Fibroblast of lung (primary cell): ENCODE measurements at places on chromosomes 6 and 20.

GRCh38 chr20:32017711-32018251 lies 7.5 kb downstream of the CCM2L start:
- DNase-seq, result no peak

GRCh38 chr6:57177545-57178265 lies 5.6 kb downstream of the BAG2 start:
- no peak for DNase-seq

- DNase-seq, result no peak
Measured at GRCh38 chr20:46634528-46634927, 16.7 kb downstream of the SLC13A3 start.

DNA sequence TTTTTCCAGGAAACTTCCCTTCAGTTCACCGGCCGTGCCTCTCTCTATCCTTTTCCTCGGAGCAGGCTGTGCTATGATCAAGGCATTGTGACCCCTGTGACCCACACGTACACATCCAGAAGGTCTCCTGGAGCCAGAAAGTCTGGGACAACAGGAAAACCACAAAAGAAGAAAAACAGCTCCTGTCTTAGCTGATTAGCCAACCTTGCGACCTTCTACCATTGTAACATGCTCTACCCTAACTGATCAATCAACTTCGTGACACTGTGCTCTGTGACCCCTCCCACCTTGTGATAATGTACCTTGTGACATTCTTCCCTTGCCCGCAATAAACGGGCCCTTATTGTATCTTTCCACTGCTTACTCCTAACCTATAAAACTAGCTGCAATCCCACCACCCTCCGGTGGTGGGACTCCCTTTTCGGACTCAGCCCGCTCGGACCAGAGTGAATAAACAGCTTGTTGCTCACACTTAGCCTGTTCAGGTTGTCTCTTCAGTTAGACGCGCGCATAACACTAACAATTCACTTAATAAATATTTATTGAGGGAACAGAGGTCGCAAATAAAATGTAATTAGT lies 24.2 kb downstream of the ZNF311 start:
- peak; percentile 79 for DNase-seq

- peak; percentile 82 for DNase-seq
Measured at GRCh38 chr6:147651249-147652063, 143.0 kb downstream of the SAMD5 start.

DNA sequence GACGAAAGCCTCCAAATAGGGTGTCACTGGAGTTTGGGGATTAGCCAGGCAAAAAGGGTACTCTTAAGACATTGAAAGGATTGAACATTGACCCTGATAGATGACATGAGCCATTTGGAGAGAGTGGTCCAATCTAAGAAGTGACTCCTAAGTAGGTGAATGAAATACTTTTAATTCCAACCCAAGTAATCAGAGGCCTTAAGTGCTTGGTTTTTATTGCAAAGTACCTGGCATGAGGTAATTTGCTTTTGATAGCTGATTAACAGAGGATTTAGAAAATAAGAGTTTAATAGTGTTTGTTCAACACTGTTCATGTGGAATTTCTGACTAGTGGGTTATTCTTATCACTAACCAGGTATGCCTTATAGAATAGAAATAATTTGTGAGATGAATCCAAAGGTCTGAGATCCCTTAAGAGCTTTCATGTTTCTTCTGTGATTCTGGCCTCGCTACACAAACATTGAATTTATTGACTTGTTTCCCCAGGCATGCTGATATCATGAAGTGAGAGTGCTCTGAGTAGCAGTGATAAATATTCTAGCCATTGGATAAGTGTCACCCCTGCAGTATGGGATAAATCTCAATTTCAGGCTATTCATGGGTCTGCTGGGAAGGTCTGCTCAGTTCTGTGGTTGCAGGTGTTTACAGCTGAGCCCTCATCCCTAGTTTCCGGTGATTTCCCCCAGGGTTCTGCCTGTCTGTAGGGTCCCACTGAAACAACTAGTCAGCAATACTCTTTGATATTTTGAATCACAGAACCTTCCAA lies 6.5 kb downstream of the NCOA7 start:
- no peak for DNase-seq

DNA sequence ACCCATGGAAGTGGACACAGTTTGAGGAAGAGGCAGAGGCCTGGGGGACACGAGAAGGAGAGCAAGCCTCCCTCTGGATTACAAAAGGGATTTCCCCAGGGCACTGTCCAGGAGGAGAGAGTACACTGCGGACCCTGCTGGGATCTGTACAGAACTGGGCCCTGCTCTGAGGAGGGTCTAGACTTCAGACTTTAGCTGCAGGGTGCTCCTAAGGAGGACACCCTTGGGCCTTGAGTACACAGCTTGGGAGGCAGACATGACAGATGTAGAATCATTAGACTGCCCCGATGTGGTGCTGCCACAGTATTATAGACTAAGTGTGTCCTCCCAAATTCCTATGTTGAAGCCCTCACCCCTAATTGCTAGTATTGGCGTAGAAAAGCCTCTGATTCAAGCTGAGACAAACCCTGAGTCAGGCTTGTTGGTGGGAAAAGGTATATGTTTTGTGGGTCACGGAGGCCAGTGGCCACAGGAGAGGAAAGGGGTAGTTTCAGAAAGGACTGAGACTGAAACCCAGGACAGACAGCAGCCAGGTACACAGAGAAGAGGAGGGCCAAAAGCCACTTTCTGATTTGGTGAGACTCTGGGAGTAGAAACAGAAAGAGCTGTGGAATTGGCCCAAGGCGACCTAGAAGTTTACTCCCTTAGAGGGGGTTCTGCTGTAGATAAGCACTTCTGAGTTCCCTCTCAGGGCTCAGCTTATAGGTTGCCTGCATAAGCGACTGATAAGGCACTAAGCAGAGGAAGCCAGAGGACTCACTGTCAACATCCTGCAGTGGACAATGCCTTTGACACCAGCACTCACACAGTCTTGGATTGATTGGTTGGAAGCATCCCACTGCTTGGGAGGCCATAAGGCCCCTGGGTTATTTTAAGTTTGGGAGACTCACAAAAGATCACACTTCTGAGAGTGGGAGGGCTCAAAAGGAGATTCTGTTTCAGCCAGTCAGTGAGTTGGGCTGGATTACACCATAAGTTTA lies 16.5 kb upstream of the SH3BGRL2 start:
- DNase-seq, result no peak

GRCh38 chr6:4078691-4079471 lies at the start of gene FAM217A:
Gene FAM217A, minus strand, starts transcription at chr6:4079137. Its CDS starts 1,723 bp downstream, at chr6:4077414.
- no peak for DNase-seq

DNA sequence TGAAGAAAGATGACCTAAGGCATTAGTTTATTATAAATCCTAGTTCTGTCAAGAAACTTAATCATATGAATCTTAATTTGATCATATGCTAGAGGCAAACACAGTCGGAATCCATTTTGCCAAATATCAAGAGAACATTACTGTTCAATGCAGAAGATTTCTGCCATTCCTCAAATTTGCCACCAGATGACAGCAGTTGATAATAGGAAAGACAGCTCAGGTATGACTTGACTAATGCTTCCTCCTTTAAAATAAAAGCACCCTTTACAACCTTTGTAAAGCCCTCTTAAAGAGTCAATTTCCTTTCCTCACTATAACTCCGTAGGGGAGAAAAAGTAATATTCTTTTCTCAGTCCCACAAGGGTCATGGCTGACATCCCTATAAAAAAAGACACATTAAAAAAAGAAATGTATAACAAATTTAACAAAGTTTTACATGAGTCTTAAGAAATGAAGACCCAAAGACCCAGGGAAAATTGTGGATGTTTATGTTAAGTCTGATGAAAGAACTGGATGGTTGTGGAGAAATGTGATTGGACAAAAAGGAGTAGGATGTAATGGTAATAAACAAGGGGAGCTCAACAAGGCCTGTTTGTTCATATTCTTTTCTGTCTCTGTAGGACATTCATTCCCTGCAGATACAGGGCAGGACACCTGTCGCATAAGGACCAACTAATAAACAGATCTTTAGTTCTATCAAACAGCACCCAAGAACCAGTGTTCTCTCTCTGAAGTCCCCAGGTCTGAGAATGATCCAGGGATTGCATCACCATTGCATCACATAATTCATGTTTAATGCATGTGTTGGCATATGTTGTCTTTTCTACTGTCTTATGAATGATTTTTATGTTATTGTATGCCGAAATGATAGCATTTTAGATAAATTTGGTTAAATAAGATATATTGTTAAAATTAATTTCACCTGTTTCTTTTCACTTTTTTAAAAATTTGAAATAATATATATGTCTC lies 23.0 kb upstream of the IL17A start:
- DNase-seq, result peak; percentile 40

- DNase-seq, result no peak
Measured at GRCh38 chr20:3580412-3580811, 82.8 kb downstream of the GFRA4 start.

DNA sequence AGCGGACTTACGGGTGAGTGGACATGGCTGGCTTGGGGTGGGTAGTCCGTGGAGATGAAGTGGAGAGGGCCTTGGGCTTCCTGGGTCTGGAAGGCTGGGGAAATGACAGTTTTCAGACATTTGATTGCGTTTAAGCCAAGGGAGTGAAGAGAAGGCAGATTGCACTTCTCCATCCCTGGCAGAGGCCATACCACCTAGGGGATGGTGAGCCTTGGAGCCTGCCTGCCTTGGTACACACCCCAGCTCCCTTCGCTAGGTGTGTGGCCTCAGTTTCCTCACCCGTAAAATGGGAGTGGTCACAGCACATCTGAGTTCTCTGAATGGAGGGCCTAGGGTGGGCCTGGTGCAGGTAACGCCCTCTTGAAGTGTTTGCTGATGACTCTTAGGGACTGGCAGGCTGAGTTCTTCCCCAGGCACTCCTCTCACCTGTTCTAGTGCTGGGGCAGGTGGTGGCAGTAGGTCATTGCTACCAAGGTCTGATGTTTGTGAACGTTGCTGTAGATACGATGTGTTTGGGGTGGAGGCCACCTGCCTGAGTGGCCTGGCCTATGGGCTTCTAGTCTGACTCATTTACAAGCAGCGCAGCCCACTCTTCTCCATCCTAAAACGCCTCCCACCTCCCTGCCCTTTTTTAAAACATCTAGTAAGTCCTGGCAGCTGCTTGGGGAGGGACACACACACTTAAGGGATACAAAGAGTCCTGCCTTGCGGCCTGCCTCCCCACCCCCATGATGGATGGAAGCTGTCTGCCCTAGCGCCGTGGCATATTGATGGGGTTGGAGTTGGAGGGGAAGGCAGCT lies 2.3 kb downstream of the RBM38 start:
- DNase-seq, result no peak

DNA sequence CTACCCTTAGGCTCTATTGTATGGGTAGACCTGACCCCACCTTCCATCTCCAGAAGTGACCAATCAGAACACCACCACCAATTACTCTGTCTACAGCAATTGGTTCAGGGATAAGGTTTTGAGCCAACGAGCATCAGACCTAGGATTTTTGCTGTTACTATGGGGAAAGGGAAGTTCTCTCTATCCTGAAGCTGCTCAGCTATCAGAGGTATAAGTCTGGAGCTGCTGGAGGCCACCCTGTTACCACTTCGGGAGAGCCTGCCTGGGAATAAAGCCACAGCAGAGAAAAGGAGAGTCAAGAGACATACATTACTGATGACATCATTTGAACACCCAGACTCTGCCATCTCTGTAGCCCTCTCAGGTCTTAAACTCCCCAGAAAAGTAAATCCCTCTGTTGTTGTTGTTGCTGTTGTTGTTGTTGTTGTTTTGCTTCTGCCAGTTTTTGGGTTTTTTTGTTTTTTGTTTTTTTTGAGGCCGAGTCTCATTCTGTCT lies 94.5 kb downstream of the PREX1 start:
- DNase-seq, result peak; percentile 62

DNA sequence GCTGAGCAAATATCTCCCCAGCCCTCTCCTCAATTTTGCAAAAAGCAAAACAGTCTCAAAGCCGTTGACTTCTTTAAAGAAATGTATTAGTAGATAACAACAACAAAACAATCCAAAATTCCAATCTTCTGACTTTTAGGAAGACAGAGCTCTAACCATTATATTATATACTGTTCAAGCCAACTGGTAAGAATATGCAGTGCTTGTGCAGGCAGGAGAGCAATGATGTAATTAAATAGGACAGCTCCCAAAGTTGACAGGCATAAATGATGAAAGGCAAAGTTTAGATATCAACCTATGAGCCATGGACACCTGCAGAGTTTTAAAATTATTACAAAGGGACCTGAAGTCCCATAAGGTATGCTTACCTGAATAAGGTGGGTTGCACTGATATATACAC lies 16.6 kb upstream of the CEP85L start:
- DNase-seq, result peak; percentile 38

DNA sequence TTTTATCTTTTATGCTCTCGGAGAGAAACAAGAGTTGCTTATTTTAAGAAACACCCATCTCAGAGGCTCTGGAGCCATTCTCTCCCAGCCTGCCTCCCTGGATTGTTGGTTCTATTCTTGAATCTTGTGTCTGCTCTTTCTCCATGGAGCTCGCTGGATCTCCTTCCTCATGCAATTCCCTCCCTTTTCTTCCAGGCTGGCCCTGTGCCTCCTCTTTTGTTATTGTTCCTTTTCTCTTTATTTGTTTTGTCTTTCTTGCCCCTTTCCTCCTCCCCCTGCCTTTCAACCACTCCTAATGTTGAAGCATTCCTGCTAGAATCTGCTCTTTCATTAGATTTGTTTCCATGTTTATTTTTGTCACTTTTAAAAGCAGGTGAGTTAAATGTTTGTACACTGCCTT lies 76.5 kb downstream of the STMND1 start:
- DNase-seq, result no peak

DNA sequence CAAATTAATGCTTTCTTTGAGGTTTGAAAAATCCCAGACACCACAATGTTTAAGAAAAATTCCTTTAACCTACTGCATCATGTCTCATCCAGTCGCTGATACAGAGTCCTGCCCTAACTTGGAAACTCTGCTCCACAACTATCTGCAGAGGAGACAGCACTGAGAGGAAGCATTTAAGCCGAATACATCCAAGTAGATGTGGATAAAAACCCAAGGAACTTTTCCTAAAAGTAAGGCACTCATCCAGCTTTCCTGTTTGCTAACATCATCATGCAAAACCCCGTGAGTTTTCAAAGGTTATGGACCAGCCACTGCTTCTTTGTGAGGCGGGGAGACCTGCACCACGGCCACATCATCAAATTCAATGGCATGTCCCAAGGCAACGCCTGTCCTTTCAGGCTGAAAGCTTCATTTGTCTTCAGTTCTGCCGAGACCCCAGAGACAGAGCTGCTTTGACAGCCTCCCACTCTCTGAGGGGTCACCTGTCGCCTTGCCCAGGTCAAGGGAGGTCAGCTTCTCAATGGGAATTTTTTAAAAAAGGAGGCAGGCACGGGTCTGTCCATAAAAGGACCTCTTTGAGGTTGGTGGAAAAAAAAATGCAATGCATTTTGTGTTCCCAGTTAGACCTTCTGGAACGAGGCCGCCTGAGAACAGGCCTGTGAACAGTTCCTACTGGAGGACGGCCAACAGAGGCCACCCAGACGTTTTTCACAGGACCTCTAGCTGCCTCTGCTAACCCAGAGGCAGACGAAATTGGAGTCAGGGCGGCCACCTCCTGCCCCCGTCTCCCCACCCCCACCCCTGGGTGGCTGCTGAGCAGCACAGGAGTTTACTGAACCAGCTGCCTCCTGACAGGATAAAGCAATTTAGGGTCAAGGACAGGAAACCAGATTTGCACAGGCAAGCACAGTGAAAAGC lies 142.5 kb upstream of the HDDC2 start:
- DNase-seq, result peak; percentile 2

- peak; percentile 89 for DNase-seq
Measured at GRCh38 chr6:108736832-108737231, 111.4 kb upstream of the ARMC2 start.

GRCh38 chr20:34010405-34010931 lies 16.8 kb downstream of the RALY start:
- DNase-seq, result no peak
